CD4-positive, alpha-beta T cell treated with Interferon gamma for 1 hour (primary cell): ENCODE measurements at places on chromosomes 7 and 10.

GRCh38 chr7:130553398-130554029, 61.6 kb downstream of the MEST start:
- no peak for DNase-seq

DNA sequence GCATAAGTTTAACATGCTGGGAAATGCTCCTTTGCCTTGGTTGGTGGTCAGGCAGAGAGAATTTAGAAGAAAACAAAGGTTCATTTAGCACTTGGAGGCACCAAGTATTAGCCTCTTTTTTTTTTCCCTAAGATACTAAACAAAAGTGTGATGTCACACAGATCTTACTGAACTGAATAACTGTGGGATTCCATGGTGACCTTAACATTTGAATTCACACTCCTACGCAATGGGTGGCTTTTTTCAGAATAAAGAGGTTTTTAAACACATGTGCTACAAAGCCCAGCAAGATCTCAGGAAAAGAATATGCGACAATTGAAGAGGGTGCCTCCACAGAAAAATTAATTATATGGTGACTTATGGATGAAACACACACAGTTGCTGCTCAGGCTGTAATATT, 133.4 kb upstream of the ABCB5 start:
- DNase-seq: no peak

- no peak for DNase-seq
Observed at GRCh38 chr10:18368273-18368672, 228.0 kb downstream of the CACNB2 start.

- DNase-seq: no peak
Observed at GRCh38 chr7:45050198-45050597, 38.6 kb downstream of the NACAD start.

DNA sequence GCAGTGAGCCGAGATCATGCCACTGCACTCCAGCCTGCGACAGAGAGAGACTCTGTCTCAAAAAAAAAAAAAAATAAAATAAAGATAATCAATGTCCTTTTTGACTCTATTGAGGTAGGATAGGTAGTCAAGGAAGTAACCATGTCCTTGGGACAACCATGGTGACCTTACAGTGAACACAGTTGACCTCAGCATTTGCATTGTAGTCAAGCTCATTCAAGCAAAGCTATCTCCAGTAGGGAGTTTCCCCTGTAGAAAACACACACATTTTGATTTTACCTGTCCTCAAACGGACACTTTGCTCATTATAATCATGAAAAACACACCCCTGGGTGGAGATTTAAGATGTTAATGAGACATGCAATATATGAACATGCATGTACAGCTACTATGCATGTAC, 171.7 kb downstream of the KIF20B start:
- no peak for DNase-seq

- DNase-seq: no peak
Observed at GRCh38 chr7:31633894-31634494, 53.0 kb upstream of the PPP1R17 start.

DNA sequence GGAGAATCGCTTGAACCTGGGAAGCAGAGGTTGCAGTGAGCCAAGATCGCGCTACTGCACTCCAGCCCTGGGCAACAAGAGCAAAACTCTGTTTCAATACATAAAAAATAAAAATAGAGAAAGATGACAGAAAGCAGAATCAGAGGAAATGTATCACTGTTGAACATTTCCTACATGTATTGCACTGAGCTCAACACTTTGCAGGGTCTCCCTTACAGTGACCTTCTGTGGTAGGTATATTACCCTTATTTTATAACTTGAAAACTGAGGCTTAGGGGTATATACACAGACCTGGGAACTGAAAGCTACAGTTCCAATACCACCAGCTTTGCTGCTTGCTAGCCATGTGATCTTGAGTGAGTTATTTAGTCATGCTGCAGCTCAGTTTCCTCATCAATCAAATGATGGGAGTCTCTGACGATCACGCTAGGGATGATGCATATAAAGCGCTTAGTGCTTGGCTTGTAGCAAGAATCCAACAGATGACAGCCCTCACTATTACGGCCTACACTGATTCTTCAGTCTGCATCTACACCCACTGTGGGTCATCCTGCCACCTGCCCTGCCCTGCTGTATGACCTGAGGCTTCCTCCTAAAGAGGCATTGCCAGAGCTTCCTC, 99.0 kb downstream of the PDE1C start:
- no peak for DNase-seq

DNA sequence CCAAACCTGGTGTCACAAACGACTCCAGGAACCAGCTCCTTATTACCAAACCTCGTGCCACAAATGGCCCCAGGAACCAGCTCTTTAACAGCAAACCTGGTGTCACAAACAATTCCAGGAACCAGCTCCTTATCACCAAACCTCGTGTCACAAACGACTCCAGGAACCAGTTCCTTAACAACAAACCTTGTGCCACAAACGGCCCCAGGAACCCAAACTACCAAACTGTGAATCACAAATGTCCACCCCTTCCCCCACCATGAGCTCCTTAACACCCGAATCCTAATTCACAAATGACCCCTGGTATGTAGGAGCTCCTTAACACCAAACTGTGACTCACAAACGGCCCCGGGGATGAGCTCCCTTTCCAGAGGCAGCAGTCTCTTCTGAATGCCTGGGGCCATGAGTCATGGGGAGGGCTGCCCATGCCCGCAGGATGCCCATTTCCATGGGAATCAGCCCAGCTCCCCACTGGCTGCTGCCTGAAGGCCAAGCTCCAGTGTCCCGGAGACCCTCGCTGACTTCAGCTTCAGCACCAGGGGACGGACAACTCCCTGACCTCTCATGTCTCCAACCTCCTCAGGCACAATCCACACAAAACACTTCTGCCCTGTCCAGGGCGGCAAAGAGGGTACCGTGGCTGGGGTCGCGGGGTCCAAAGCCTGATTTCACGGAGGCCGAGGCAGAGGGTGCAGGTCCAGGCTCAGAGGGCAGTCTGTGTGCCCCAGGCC, 213.1 kb downstream of the ELFN1 start:
- DNase-seq: no peak

GRCh38 chr7:49396229-49396628, 377.2 kb upstream of the VWC2 start:
- no peak for DNase-seq
